ENCODE measurements at places on chromosomes 5 and 9.

GRCh38 chr5:128784726-128785125 lies 180.6 kb upstream of the SLC27A6 start:
- DNase-seq, result no peak

DNA sequence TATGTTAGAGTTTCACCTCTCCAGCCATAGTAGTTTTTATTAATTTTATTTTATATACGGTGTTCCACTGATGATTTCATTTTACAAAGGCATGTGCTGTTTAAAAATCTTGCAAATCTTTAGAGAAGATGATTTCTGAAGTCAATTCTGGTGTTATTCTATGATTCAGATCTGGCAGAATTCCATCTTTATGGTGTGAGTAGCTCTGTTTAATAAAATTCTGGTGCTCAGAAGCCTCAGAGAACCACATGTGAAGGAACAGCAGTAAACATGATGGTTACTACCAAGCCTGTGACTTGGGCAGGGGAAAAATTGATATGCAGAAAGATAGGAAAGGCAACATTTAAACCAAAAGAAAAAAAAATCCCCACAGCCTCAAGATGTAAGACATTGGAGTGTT lies 299.7 kb downstream of the NPR3 start:
- no peak for DNase-seq

DNA sequence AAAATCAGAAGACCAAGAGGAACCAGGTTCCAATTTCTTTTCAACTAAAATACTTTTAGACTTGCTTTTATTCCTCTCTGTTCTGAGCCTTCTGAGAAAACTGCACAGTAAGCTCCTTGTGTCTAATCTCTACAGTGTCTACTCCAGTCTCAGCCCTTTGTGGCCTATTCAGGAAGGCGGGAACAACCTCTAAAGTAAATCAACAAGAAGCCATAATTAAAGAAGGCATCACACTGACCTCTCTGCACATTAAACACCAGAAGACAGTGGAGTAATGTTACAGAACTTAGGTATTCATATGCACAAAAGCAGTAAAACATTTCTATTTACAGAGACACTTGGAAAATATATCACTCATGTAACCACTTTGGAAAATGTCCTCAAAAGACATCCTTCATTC lies 14.9 kb downstream of the XPA start:
- no peak for DNase-seq

DNA sequence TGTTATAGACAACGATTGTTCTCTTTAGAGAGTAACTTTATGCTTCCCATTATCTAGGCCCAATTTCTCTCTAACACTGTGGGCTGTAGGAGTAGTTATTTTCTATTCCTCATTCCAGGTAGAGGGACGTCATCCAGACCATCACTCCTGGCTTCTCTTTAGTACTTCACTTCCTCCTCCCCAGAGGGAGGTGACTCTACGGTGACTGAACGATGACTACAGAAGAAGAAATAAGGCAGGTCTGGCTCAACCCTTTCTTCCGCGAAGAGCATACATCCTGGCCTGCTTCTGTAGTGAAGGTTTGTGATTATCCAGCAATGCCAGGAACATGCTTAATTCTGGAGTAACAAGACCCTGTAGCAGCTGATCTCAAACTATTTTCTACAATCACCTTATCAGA lies 50.8 kb downstream of the HMGCR start:
- no peak for DNase-seq

- no peak for DNase-seq
Measured at GRCh38 chr5:144247131-144247530, 76.5 kb downstream of the KCTD16 start.

DNA sequence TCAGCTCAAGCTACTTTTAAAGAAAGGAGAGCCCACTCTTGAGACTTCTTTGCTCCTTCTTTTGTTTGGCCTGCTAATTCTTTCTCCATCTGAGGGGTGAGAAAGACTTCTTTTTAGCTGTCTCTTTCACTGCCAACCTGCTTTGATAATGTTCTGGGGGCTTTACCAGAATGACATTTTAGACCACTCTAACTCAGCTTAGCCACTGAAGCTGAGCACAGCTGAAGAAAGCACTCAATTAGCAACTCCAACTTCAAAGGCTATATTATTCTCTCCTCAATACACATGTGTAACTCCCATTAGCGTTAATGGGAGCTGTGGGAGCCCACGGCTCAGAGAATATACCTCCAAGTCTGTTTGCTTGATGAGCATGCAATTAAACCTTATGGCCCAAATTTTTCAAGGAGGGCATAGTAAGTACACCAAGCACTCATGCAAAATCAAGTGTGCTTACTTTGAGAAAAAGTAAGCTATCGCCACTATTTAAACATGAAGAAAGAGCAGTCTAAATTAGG lies 815.4 kb upstream of the DMAC1 start:
- no peak for DNase-seq

DNA sequence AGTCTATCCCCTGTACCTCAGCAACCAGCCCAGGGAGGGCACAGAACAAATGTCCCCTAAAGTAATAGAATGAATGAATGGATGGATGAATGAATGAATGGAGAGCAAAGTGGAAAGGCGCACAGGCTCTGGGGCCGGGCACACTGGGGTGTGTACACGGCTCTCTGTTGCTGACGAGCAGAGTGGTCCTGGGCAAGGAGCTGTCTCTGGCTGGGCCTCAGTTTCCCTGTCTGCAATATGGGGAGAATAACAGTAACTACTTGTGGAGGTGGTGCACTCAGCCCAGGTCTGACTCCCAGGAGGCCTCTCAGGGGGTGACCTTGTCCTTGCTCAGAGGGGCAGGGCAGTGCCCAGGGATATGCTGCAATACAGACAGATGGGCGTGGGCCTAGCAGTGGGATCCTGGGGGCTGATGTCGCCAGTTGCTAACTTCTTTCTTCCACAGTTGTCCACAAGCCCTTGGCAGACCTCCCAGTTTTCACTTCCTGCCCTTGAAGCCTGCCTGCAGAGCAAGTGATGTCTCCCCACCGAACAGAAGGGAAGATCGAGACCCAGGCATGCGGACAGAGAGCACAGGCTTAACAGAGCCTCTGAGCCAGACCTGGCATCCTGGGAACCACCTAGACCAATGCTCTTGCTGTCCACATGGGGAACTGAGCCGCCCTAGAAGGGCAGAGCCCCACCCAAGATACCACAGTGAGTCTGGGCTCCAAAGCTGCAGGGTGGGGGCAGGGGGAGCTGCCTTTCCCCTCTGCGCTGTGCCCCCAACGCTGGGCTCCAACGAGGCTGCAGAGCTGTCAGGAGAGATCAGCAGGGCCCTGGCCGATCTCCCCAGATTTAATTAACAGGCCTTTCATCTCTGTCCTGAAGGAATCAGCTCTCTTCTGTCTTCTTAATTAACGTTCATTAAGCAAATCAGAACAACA lies 13.6 kb upstream of the LAMC3 start:
- DNase-seq, result no peak

- DNase-seq, result no peak
Measured at GRCh38 chr5:126464016-126464415, 40.8 kb downstream of the GRAMD2B start.

DNA sequence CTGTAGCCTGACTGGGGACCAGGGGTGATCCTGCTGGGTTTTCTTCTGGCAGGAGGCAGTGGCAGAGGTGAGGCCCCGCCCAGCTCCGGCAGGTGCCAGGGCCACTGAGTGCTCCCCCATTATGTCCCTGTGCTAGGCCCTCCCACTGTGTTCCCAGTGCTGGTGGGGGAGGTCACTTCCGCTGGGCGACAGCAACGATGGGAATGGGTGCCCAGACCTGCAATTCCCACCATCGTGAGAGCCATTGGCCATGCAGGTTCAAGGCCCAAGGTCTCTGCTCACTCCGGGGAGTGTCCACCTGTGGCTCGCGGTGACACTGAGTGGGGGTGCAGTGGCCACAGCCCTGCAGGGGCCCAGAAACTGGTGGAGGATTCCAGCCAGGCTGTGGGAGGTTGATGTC lies 98.6 kb downstream of the RXRA start:
- no peak for DNase-seq

DNA sequence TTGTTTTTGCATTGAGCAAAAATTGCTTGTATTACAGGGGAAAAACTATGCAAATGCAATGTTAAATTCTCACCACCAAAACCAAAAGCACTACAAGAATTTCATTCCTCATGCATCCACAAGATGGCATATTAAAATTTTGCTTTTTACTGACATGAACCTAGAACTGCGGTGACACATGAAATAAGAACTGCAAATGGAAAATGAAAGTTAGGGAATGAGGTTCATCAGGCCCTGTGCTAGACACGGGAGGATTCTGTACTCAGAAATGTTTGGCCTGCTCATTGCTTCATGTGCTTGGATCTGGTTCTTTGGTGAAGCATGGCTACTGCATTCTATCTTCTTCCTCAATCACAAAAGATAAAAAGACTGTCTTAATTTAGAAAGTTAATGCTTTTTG lies 9.1 kb upstream of the RFK start:
- DNase-seq, result peak; percentile 64

- DNase-seq, result no peak
Measured at GRCh38 chr5:32147236-32147635, 26.9 kb downstream of the GOLPH3 start.

GRCh38 chr5:120792477-120792876 lies 328.4 kb downstream of the PRR16 start:
- DNase-seq, result no peak

GRCh38 chr9:133341369-133342068 lies 5.5 kb upstream of the SURF6 start:
- no peak for DNase-seq

DNA sequence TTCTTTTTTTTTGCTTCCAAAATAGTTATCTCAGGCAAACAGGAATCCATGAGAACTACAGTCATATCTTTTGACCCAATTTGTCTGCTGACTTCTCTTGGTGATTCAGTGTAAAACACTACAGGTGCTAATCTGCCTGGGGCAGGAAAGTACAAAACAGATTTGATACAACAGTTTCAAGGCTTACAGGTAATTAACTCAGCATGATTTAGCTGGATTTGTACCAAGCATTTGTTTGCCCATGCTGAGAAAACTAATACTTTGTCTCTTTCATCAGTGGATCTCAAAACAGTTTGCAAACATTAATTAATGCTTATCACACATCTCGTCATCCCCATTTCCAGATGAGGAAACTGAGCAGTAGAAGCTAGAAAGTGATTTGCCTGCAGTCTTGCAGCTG lies 312.5 kb upstream of the SEMA6A start:
- DNase-seq, result no peak

GRCh38 chr5:57034201-57034916 lies 82.4 kb upstream of the MIER3 start:
- no peak for DNase-seq

GRCh38 chr9:121312169-121312568 lies 44.2 kb downstream of the GSN start:
- DNase-seq, result no peak

- no peak for DNase-seq
Measured at GRCh38 chr5:58148254-58148775, 311.6 kb downstream of the PLK2 start.

DNA sequence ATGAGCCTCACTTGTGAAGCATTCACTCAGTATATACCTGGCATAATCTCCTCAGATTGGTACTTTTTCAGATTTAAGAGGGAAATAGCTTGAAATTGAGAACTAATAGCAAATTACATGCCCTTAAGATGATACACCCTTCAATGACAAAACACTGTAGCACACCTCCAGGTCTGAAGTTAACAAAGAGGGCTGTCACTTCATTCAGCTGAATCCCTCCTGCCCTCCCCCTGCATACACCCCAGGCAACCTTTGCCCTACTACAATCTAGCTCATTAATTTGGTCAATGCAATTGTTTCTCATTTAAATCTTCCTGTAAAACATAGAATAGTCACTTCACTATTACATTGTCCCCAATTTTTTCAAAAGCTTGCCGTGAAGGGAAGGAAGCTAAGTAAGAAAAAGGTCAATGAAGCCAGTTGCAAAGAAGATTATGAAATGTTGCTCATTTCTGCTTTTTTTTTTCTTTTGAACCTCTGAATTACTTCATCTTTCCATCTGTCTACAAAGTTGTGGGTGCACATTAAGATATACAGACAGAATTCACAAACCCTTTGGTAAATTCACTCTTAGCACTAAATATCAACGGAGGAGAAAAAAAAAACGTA lies 294.8 kb upstream of the PTGER4 start:
- DNase-seq, result no peak

DNA sequence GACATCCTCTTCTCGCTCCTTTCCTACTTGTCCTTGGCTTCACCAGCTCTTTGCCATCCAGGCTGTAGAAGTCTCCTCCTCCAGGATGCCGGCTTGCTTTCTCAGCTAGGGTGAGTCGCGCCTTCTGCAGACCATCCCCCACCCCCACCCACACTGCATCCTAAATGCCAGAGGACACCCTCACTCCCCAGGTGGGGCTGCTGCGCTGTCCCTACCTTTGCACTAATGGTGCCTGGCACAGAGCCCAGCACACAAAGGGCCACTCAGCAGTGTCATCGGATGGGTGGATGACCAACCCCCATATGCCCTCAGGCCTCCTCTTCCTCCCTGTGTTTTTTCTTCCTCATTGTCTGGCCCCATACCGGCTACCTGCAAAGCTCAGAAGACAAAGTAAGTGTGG lies 14.8 kb downstream of the IL9 start:
- DNase-seq, result no peak

GRCh38 chr9:31683116-31683515 lies 701.3 kb upstream of the ACO1 start:
- DNase-seq, result no peak

- DNase-seq, result no peak
Measured at GRCh38 chr9:122091682-122092592, 1.2 kb downstream of the TTLL11 start.

DNA sequence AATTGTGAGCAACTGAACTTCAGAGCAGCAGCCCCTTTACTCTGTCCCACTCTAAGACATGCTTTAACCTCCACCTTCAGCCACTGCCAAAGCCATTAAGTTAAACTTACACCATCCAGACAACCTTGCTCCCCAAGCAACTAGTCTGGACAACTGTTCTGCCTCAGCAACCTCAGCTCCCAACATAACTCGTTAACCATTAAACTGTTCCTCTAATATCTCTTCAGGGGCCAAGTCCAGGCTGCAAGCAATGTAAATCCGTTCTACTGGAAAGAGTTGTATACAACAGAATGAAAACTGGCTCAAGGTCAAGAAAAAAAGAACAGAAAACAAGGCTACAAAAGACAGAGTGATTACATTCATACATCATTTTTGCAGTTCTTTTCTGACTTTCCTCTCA lies 131.7 kb upstream of the TARS1 start:
- no peak for DNase-seq

GRCh38 chr5:43168175-43168574 lies 23.9 kb upstream of the NIM1K start:
- no peak for DNase-seq

GRCh38 chr9:134380542-134381271 lies 54.5 kb downstream of the RXRA start:
- no peak for DNase-seq

DNA sequence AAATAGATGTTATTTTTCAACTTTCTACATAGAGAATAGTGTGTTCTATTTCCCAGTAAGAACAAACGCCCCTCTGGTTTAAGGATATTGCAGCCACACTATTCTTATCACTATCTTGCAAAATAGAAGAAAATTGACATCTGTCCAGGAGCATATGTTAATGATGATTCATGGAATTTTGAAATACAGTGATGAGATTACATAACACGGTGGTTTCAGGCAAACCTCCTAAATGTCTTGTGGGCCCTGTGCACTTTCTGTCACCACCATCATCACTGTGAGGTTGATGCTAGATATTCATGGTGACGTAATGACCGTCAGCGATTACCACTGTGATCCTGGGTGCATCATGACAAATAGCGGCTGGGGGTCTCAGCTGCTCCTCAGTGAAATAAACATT lies 48.1 kb downstream of the CFAP90 start:
- DNase-seq, result no peak

GRCh38 chr9:125189361-125190289 lies at the start of gene PPP6C:
Gene PPP6C (minus strand): TSS chr9:125189803. CDS start chr9:125189718, 85 bp downstream.
- DNase-seq, result peak; percentile 74

- no peak for DNase-seq
Measured at GRCh38 chr5:153979028-153979783, 59.5 kb downstream of the FAM114A2 start.

All from AG04449 (cell line).